NCI-H524 treated with DMSO at 0.1 percent for 48 hours (cell line): ENCODE measurements at places on chromosomes 4 and X.

DNA sequence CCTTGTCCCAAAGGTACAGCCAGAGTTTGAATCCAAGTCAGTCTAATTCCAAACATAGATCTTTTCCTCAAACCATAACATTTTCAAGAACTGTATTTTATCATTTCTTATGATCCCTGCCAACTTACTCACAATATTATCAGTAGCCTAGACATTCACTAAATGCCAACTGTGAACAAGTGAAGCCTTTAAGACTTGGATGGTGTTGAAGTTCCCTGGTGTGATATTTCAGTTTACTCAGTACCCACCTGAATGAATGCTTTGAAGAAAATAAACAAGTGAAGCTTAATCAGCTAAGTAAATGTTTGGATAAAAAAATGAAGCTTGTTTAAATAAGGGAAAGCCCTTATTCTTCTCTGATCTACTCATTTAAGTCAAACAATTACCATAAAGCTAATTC is 1028.3 kb downstream of the DMD start:
- no peak for DNase-seq

- DNase-seq = peak; percentile 50
Observed at GRCh38 chr4:101693842-101694398, 96.6 kb upstream of the BANK1 start.

- no peak for DNase-seq
Observed at GRCh38 chr4:25927361-25928195, 13.6 kb downstream of the SMIM20 start.

DNA sequence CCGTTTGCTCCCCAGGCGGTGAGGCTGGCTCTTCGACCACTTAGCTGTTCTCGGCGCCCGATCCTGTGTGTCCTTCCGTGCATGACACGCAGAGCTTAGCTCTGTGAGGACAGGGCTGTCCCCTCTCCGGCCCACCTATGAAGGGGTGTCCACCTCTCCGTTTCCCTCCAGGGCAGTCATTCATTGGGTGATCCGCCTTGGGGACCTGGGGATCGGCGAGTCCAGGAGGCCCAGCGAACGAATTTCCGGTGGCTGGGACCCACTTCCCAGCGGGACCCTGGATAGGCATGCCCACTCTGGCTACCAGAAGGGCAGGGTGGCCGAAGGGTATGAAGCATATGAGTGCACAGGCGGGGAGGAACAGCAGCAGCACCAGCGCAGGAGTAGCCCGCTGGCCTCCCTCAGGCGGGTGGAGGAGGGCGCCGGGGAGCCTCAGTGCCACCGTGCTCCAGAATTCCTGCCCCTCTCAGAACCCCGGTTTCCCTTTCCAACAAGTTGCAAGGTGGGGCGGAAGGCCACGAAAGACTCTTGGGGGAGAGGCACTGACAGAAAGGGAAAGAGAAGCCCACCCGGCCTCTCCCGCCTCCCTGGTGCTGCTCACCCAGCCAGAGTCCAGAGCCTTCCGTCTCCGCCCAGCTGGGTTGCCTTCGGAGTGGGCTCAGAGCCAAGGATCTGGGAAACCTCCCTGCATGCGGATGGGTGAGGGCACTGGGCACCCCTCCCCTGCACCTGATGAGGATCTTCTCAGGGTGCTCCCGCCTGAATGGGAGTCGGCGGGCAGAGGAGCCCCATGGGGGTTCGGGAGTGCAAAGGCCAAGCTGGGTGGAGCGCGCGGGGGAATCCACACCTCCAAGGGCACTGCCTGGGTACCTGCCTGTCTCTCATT is 8.6 kb downstream of the HMX1 start:
- no peak for DNase-seq

GRCh38 chr4:139524062-139524631 is 31.9 kb downstream of the SETD7 start:
- DNase-seq = no peak

- no peak for DNase-seq
Observed at GRCh38 chr4:2339458-2340271, 77.8 kb upstream of the MXD4 start.

DNA sequence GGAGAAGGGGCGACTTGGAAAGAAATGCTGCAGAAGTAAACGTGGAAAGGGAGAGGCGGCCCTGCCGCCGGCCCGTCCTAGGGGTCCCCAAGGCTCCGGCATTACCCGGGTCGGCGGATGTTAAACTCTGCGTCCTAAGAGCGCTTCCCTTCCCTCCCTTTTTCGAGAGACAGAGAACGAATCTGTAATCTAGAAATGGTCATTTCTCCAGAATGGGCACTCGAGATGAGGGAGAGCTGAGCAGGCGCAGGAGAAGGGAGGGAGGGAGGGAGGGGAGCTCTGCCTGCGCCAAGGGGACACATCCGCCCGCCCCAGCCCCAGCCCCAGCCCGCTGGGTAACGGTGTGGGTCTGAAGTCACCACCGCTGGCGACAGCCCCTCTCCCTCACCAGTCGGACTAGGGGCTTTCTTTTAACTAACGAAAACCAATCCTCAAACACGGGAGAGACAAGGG is 1.7 kb downstream of the HCFC1 start:
- DNase-seq = no peak

GRCh38 chrX:110836001-110836400 is 40.4 kb upstream of the CHRDL1 start:
- no peak for DNase-seq

DNA sequence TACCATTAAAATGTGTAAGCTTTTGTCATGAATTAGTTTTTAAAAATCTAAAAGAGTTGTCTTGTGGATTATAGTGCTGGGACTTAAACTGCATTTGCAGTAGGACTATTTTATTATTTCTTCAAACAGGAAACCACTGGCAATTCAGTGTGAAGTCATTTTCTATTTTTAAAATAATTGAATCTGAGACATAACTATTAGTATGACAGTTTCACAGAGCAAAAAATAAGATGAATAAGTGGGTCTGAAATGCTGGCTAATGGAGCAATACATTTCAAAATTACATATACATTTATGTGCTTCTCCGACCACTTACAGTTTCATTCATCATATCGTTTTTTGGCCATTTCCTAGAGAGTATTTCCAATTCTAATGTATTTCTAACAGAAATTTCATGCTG is 75.3 kb upstream of the RAPGEF2 start:
- no peak for DNase-seq

DNA sequence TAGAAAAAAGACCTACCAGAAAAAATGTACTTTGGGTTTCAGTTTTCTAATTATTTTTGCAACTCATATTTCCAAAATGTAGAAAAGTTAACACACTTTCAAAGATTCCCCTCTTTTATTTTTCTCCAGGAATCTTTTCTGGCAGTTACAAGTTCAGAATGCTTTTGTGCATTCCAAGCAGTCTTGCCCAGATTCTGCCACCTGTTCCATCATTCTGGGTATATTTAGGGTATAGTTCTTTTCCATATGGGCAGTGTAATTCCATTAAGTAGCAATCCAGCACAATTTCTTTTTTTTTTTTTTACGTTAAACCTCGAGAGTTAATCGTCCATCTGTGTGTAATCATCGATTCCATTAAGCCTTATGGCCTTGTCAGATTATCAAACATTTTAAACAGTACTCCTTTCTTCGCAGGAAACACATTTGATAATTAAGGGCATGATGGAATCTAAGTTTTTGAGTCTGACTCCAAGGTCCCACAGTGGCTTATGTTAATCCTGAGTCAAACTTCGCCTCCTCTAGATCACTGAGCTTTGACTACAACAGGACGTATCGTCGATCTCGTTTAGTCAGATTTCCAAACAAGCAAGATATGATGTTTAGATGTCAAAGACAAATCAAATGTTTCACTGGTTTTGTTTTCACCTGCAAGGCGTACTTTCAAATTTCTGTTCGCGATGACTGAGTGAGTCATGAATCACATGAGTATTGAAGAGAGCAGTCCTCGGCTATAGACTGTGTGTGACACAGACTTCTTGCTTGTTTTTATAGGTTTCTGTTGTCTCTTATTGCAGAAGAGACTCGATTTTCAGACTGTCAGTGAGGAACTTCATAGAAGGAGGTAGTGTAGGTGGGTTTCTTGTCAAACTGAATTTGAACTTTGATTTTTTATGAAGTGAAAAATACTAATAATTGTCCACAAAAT is 118.9 kb upstream of the GK2 start:
- DNase-seq = peak; percentile 72

DNA sequence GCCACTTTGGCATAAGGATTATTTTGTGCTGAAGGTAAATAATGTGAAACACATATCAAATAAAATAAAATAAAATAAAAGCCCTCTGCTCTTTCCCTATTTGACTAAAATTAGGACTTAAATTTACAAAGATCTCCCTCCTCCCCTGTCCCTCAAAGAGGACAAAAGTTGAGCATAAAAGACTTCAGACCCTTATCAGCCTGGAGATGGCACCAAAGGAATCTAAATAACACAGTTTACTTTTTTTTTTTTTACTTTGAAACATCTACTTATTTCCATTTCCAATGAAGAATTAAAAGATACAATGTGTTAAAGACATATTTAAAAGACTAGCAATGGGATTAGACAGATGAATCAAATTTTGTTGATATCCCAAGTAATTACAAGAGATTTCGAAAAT is 89.7 kb downstream of the EPHA5 start:
- DNase-seq = no peak

DNA sequence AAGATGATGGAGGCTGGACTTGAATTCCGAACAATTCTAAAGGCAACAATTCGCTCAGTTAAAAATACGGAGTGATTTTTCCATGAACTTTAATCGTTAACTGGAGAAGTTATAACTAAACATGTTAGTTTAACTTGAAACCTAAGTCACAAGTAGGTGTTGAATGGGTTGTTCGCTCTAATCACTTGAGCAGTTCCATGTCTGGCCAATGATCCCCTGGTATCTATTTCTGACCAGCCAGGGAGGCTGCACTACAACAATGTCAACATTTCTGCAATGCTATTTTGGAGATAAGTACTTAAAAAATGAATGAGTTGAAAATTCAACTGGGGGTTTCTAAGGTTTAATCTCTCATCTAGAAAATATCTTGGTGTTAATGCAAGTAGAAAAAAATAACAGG is 112.5 kb downstream of the NR3C2 start:
- DNase-seq = no peak

DNA sequence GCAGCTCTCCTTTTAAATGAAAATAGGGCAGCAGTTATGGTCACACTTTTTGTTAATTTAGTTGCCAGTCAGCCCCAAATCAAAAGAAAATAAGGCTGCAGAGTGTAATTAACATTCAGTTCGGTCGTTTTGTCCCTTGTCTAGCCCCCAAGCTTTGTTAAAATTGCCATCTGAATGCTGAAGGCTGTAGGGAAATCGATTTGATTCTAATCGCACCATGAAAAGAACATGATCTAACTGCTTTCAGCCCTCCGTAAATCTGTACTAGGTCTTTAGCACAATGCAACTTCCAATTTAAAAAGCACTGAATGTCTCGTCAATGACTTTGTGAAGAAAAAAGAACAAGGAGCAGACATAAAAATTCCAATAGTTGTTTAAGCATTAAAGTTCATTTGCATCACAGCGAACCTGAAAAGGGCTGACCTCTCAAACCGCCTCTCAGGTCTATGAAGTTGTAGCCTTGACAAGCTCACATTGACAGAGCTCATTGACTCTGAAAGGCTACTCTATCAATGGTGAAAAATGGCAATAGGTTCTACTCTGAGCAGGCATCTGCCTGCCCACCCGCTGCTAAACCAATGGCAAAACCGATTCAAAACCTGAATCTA is 48.9 kb downstream of the CHIC2 start:
- no peak for DNase-seq

DNA sequence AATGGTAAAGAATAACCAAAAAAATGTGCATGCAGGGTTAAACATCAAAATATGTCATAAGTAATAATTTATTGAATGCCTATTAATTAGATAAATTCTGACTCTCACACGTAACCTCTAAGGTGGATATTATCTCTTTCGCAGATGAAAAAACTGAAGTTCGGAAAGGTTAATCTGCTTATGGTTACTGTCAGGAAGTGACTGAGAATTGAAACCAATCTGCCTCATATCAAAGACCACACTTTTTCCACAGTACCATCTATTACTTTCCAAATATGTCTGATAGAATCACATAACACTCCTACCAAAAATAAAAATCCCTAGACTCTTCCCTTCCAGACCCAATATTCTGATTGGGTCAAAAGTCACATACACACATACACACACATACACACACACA is 6.2 kb downstream of the CHIC2 start:
- DNase-seq = no peak

- no peak for DNase-seq
Observed at GRCh38 chr4:7419961-7420660, 14.6 kb downstream of the PSAPL1 start.
